ENCODE measurements at places on chromosomes 5 and 9. TPM values are rescaled to one million over a fixed set of nuclear protein-coding genes. Genes with fewer than 3 reads are reported as not detected.

Gene PDE8B
- total RNA-seq = 0.15 TPM

Gene LRRC8A
- 51.4 TPM for total RNA-seq

Gene SERINC5
- total RNA-seq = 2.0 TPM

Gene ANKRD34B
- total RNA-seq = not detected

Gene IL13
- total RNA-seq = not detected

Gene MCIDAS
- total RNA-seq = not detected

Gene CANX
- total RNA-seq = 245 TPM

Gene SV2C
- not detected for total RNA-seq

Gene NUTM2F
- total RNA-seq = not detected

Gene STPG3
- total RNA-seq = not detected

Gene ZBED3
- total RNA-seq = 1.5 TPM

Gene TRIM7
- total RNA-seq = 7.6 TPM

Gene SPINK6
- total RNA-seq = not detected

Gene ZFP37
- 1.5 TPM for total RNA-seq

Gene TMEM141
- 85.4 TPM for total RNA-seq

Gene OTULINL
- total RNA-seq = 1.0 TPM

Gene TNPO1
- total RNA-seq = 121 TPM

Gene PCDHB7
- 0.15 TPM for total RNA-seq

Gene PROB1
- 1.5 TPM for total RNA-seq

Gene SLC46A2
- total RNA-seq = not detected

Gene HK3
- total RNA-seq = not detected

Gene ADAMTSL2
- not detected for total RNA-seq

Gene SPATA31A7
- not detected for total RNA-seq

Gene TAS2R1
- not detected for total RNA-seq

Gene CCDC69
- 2.1 TPM for total RNA-seq

Gene PHF24
- total RNA-seq = 0.74 TPM

Gene HACD4
- 4.4 TPM for total RNA-seq

Gene NTNG2
- 0.15 TPM for total RNA-seq

Gene RNF208
- total RNA-seq = 1.2 TPM

Gene PSIP1
- total RNA-seq = 62.9 TPM

Gene C1QTNF3
- total RNA-seq = 0.34 TPM

Gene ZNF474
- total RNA-seq = under 0.01 TPM

Gene PCDHGB5
- 13.8 TPM for total RNA-seq

Gene SPOCK1
- 1.2 TPM for total RNA-seq

Gene SPATA31E1
- total RNA-seq = not detected

Gene LEAP2
- 0.34 TPM for total RNA-seq

Gene ADGRV1
- 0.17 TPM for total RNA-seq

Gene ADAMTS6
- 19.3 TPM for total RNA-seq

Gene RLN1
- total RNA-seq = not detected

Gene PPP2R2B
- under 0.01 TPM for total RNA-seq

Gene SLC4A9
- not detected for total RNA-seq

Gene KCNIP1
- total RNA-seq = not detected

Gene SLC36A2
- not detected for total RNA-seq

Gene CDC23
- 16.2 TPM for total RNA-seq
